ENCODE measurements at places on chromosomes 3 and 15. TPM values are rescaled to one million over a fixed set of nuclear protein-coding genes. Genes with fewer than 3 reads are reported as not detected.

The IL5RA gene
- not detected for total RNA-seq

The SNX22 gene
- 6.3 TPM for total RNA-seq

The RNF7 gene
- 82.3 TPM for total RNA-seq

The MOBP gene
- total RNA-seq: not detected

The LRTM1 gene
- total RNA-seq: not detected

The ITPKA gene
- 10.8 TPM for total RNA-seq

The LPCAT4 gene
- 77.1 TPM for total RNA-seq
